ENCODE measurements at places on chromosomes 11 and 22.

GRCh38 chr11:134142536-134142935, 73.7 kb downstream of the JAM3 start:
- DNase-seq, result no peak

DNA sequence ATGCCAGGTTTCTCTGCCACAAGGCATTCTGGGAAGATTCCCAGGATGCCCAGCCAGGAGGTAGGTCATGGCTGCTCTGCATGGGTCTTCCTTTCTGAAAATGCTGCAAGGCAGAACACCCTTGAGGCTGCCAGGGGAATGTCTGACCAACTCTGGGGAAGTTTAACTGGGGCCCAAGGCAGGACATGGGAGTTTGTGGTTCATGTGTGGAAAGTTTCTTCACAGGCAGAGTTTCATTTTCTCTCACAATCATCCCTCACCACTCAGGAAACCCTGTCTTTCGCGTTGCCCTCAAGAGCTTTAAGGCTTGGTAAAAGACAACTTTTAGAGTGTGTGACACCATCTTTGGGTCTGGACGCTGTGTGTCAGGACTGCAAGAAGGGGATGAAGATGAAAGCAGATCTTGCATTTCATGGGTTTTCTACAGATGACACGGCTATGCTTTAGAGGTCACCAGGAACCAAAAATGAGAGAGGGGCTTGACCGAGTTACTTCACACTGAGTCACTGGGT, 133.5 kb downstream of the CD44 start:
- DNase-seq, result no peak

DNA sequence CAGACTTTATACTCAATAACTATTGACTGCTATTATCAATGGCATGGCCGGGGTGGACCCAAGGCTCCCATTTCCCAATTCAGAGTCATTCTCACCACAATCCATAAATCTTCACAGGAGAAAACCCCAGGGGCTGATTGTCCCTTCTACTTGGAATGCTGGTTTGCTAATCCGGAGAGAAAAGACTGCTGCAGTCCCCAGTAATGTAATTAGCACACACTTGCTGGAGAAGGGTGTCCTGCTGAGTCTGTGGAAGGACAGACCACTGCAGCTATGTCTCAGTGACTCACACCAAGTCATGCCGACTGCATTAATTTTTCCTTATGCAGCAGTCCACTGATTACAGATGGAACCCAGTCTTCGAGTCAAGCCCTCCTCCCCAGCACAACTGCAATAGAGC, 5.9 kb upstream of the ETS1 start:
- DNase-seq, result no peak

- DNase-seq, result no peak
These were observed 85.4 kb downstream of the ADAMTS15 start for GRCh38 chr11:130533871-130534270.

- no peak for DNase-seq
These were observed 82.2 kb downstream of the PHF21B start for GRCh38 chr22:44927463-44928135.

DNA sequence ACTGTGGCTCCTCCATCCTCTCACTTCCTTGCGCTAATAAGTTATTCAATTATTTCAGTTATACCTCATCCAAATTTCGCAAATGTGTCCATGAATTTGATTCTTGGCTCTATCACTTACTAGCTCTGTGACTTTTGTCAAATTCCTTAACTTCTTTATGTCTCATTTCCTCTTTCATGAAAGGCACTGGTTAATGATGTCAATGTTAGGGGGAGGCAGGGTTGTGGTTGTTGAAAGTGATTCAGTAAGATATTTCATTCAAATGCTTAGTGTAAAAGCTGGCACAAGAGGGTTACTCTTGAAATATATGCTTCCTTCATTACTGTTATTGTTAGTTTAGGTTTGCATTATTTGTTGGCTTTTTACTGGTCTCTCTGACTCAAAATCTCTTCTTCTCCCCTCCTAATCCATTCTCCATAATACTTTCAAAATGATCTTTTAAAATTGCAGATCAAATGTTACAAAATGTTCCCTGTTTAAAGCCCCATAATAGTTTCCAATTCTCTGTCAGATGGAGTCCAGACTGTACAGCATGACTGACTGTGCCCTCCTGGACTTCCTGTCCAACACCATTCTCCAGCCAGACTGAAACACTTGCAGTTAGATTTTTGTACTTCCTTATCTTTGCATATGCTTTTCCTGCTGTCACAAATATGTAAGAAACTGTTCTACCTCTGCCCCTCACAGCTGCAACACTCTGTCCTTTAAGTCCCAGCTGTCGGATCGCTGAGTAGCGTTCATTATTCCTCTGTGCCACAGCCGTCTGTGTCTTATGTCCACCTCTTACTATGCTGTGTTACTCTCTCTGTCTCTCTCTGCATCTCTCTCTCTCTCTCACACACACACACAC, 510.6 kb upstream of the RAG2 start:
- DNase-seq, result no peak

DNA sequence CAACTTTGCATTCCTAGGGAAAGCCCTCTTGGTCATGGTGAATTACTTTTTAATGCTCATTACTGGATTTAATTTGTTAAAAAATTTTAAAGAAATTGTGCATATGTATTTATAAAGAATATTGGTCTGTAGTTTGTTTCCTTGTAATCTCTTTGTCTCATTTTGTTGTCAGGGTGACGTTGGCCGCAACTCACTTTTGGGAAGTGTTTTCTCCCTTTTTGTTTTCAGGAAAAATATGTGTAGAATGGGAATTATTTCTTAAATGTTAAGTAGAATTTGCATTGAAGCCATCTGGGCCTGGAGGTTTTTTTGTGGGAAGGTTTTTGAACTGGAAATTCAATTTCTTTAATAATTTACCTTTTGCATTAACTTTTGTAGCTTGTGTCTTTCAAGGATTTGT, 149.1 kb downstream of the UVRAG start:
- no peak for DNase-seq
